EL (cell line): ENCODE measurements at places on chromosomes 1 and 21.

DNA sequence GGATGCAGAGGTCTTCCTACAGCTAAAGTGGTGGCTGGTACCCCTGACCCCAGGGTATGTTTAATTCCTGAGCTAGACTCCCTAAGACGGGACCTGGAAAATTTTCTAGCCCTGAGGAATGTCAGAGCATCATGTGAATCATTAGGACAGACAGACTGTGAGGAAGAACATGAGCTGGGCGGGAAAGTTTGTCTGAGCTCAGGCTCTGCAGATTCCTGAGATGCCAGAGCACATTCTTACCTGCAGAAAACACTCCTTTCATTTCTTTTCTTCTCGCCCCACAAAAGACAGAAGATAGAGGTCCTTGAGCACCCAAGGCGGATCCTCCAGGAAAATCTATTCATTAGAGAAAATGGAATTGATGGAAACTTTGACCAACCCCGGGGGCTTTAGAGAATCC lies 6.5 kb downstream of the CAPN2 start:
- DNase-seq, result peak; percentile 71

DNA sequence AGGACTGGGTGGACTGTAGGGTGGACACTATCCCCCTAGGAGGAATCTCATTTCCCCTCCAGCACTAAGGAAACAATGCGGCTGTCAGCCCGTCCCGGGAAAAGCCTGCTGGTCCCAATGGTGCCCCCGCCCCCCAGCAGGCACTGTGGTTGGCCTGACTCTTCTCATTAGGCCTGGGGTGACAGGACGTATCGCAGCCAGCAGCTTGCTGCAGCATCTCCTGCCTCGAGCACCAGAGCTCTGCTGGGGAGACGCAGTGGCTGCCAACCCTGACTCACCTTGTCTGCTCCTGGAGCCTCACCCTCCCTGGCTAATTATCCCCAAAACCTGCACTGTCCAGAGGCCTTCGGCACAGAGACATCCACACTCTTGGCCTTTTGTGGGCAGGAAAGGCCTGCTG lies 115.1 kb upstream of the GJB5 start:
- DNase-seq, result no peak

DNA sequence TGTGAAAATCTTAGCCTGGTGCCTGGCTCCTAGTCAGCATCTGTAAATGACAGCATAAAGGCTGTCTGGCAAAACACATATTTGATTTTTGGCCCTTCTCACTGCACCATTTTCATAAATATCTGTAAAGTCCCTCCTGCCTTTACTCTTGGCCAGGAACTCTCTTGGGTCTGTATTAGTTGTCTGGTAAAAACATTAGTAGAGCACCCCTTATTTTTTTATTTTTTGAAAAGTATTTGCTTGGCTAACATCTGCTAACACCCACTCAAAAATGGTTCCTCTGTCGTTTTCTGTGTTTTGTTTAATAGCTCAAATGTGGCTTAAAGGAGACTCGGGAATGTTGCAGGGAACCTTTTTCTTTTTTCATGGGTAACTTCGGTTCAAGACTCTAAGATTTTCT lies 293.4 kb downstream of the HMCN1 start:
- no peak for DNase-seq

GRCh38 chr1:100506217-100506616 lies 31.7 kb upstream of the GPR88 start:
- no peak for DNase-seq

DNA sequence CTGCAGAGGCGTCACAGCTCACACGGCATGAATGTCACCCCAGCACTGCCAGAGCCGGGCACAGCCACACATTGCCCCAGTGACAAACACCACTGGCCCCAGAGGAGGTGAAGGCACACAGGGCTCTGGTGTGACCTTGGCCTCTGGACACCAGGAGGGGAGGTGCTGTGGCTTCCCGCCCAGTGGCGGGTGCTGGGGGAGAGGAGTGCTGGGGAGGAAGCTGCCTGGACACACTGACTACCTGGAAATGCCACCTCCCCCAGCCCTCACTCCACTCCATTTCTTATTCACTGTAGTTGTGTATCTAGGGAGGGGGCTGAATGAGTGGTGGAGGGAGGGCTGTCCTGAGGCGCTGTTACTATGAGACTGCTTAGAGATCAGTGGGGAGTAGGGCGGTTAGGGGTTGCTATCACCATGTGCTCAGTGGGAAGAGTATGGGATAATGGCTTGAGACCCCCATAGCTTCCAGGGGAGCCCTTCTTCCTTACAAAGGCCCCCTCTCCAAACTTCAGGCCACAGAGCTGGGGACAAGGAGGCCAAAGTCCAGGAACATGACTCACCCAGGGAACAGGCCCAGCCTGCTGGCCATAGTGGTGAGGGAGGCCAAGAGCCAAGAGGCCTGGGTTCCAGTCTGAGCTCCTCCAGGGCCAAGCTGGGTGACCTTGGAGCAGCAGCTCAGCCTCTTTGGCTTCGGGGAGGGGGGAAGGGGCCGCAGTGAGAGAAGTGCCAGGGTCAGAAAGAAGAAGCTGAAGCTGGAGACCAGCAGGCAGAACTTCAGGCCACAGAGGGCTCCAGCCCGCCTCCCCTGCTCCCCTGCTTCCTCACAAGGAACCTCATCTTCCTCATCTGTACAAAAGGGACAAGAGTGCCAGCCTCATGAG lies 40.1 kb downstream of the AHDC1 start:
- DNase-seq, result peak; percentile 70

DNA sequence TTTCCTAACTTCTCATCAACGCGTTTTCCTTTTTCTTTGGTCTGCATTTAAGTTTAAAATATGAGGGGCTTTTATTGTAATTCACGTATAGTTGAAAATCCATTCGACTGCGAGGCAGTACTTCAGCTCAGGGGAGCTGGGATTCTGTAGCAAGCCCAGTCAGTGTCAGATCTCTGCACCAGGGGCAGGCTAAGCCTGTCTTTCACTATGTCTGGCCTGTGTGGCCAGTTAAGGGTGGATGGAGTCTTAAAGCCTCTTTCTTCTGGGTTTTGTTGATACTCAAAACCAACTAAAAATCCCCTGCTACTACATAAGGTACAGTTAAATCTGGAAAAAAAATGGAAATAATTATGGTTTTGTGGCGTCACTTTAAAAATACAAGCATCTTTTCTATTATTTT lies 124.7 kb downstream of the TYW3 start:
- no peak for DNase-seq

GRCh38 chr1:222798116-222798515 lies 16.7 kb upstream of the DISP1 start:
- peak; percentile 43 for DNase-seq

GRCh38 chr1:243554686-243555085 lies 295.4 kb downstream of the AKT3 start:
- no peak for DNase-seq

DNA sequence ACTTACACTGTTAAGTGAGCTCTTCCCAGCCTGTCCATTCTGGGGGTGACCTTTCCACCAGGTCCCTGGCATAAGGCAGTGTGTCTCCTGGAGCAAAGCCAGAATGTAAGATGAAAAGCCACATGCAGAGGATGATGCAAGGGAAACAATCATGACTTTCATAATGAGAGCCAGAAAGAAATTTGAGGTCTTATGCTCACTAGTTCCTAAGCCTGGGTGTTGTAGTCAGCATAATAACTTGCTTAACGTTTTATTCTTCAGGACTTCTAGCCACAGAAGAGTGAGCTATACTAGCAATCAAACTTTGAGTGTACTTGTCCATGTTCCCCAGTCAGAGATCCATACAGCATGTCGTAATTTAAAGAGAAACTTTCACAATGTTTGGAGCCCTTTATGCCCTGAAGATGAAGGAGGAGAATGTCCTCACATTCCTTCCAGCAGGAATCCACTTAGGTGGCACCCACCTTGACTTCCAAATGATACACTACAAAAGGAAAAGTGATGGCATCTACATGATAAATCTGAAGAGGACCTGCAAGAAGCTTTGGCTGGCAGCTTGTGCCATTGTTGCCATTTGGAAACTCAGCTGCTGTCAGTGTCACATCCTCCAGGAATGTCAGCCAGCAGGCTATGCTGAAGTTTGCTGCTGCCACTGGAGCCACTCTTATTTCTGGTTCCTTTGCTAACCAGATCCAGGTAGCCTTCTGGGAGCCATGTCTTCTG lies 60.5 kb upstream of the FOXD3 start:
- no peak for DNase-seq

DNA sequence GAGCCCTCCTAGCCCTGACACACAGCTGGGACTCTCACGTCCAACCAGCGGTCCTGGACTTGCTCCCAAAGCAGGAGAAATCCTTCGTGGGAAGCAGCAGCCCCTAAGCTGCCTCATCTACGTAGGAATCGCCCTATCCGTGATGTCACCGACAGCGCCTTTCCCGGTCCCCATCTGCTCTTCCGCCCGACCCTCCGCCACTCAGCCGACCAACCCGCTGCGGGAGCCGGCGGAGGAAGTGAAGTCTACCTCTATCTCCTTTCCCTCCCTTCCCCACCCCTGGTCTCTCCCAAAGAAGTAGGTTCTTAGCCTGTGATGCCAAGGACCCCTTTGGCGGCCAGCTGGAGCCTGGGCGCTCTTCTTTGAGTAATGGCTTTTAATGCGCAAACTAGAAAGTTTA lies 272.1 kb downstream of the FAM72C start:
- no peak for DNase-seq

GRCh38 chr1:33949570-33949969 lies 85.7 kb downstream of the HMGB4 start:
- no peak for DNase-seq

DNA sequence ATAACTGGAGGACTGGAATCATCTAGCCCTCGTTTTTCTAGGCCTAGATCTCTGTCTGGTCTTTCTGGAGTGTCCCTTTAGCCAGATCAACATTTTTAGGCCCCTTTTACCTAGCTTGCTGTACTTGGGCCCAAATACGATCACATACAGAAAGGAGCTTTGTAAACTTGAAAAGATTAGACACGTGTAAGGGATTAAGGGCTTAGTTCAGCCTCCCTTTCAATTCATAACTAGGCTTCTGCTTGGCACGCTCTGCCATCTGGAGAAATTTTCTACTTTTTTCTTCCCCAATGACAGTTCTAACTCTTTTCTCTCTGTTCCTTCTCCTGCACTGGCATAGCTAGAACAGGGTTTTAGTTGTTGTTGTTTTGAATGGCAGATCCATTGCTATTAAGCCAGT lies 153.3 kb upstream of the BEND5 start:
- no peak for DNase-seq

- no peak for DNase-seq
Observed at GRCh38 chr1:83970114-83970513, 28.8 kb downstream of the TTLL7 start.

- DNase-seq, result peak; percentile 43
Observed at GRCh38 chr1:205530116-205530515, 25.6 kb downstream of the CDK18 start.

DNA sequence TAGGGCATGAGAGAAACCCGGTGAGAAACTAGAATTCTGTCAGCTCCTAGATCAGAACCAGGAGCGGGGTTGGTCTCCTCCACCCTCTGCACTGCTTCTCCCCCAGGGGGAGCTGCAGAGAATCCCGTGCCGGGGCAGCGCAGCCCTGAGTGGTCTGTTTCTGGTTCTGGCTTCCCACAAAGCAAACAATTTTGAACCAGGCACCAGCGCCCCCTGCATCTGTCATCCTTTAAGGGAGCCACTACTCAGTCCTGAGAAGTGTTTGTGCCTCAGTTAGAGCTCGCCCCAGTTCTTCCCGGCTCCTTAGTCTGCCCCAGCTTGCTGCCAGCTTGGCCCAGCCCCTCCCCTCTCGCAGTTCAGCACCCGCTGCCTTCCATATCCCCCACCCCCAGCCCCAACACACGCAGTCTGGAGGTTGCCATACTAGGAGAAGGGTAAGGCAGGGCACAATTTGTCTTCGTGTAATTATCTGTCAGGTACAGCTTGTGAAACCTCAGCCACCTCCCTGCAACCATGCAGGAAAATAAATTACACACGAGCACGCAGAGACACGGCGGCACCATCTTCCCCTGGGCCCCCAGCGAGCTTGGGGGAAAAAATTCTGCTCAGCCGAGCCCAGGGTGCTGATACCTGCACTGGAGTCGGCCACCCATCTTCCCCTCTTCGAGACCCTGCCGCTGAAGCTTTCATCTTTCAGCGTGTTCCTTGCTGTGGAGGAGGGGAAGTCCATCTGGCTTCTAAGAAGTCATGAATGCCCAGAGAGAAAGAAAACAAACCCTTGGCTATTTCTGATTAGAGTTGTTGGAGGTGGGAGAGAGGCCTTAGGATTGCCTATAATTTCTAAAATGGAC lies 62.6 kb upstream of the CD1D start:
- DNase-seq, result peak; percentile 32

- no peak for DNase-seq
Observed at GRCh38 chr21:14541841-14542490, 4.1 kb downstream of the SAMSN1 start.

DNA sequence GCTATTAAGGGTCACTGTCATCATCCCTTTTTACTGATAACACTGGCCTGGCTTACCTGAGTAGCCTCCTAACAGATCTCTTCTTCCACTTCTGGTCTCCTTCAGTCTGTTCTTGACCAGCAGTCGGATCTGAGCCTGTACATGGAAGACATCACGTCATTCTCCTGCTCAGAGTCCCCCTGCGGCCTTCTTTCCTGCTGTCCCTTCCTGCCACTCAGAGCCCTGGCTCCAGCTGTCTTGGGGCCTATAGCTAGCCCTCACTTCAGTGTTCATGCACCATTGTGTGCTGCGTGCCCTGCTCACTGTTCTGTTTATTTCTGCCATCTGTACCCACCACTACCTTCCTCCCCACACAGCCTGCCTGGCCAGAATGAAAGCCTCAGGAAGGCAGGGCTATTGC lies 8.4 kb downstream of the ADARB1 start:
- DNase-seq, result no peak

DNA sequence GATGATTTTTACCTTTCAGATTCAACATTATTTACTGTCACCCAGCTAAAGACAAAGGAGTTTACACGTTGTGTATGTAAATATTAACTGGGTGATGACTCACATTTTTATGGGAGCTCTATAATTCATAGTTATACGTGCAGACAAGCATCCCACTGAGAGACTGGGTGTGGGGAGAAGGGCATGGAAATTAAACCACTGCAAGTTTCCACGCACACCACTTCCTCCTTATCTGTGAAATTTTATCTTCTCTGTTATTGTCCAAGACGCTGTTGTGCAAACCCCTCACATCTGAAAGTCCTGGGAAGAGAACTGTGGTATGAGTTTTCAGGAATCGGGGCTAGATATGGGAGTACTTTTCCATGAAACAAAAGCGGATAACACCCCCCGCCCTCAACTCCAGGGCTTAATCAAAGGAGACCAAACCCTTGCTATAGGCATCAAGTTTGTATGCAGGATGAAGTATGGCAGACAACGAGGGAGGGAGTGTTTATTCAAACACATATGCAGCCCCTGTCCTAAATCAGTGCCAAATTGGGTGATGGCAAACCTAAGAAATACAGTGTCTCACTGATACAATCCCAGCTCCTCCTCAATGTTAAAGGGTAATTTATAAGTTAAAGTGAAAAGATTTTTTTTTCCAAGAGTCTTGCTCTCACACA lies 23.3 kb upstream of the DPT start:
- DNase-seq, result no peak

DNA sequence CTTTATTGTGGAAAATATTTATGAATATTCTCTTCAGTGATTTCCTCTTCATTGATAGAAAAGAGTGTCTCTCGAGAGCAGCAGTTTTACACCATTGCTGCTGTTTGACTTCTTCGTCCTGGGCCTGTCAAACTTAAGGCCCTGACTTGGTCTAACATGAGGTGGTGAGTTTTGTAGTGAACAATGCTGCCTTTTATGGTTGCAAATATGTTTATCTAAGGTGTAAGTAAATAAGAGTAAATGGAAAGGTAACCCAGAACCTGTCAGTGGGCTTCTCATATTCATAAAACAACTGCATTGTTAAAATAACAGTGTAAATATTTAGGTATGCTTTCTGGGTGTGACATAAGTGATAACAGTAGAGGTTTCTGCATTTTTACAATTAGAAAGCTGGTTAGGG lies 62.8 kb upstream of the SCCPDH start:
- DNase-seq, result no peak

GRCh38 chr1:183365676-183366075 lies 52.5 kb downstream of the NMNAT2 start:
- no peak for DNase-seq
